Activated T-cell treated with anti-CD3 and anti-CD28 coated beads, Interleukin-2, amount 50 U/mL, for 48 hours (primary cell): ENCODE measurements at places on chromosomes 3 and 15.

GRCh38 chr3:100032243-100032642, 82.1 kb downstream of the FILIP1L start:
- no peak for DNase-seq

- peak; percentile 22 for DNase-seq
Measured at GRCh38 chr3:124492824-124493223, 237.4 kb upstream of the UMPS start.

DNA sequence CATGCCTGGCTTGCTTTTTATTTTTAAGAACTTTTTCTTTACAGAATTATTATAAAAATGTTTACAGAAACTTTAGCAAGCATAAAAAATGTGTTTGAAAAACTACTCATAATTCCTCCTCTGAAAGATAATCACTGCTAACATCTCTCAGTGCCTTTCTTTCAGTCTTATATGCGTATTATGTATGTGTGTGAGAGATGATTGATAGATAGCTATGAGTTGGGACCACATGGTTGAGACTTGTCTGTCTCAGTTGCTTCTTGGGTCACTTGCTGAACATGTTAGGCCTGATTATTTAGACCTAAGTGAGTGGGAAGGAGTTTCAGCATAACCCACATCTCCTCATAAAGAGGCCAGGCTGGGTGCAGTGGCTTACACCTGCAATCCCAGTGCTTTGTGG, 11.1 kb downstream of the MAP6D1 start:
- no peak for DNase-seq

DNA sequence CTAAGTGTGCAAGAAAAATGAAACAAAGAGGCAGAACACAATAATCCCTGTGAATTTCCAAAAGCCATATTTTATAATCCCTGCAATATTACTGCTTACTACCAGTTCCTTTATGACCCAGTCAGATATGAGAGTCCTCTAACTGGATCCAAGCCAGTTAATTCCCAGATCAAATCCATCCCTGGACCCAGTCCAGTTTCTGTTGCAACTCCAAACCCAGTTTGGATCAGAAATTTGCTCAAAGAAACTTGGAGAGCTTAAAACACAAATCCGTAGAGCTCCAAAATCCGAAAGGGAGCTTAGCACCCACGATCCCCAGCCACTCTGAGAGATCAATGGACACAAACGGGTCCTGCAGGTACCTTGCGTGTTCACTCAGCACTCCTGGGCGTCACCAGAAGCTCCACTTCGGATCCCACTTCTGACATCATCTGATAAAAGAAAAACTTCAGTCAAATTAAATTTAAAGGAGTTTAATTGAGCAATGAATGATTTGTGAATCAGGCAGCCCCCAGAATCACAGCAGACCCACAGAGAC, 32.6 kb upstream of the THUMPD3 start:
- no peak for DNase-seq

DNA sequence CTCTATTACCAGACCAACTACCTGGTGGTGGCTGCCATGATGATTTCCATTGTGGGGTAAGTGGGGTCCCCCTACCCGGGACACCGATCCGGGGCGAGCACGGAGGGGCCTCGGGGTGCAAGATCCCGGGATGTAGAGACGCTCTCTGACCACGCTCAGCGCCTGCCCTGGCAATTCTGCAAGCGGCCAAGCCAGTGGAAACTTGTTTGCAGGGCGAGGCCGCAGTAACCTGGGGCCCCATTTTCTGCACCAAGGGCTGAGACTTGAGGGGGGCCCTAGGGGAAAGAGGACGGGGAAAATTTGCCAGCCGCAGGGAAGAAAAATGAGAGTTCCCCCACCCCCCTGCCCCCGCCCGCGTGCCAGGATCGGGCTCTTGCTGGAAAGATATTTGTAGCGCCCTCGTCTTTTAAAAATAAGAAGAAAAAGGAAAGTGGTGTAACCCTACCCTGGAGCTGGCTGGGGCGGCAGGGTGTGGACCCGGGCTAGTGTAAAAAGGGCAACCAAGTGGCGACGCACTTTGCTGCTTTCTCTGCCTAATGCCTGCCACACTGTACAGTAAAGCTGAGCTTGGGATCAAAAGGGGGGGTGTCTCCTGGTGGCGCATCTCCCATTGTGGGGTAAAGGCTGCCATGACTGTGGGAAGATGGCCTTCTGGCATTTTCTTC, 563 bp downstream of the ARL6IP5 start:
- DNase-seq, result no peak

GRCh38 chr3:52866427-52866826, 30.9 kb downstream of the STIMATE start:
- no peak for DNase-seq

DNA sequence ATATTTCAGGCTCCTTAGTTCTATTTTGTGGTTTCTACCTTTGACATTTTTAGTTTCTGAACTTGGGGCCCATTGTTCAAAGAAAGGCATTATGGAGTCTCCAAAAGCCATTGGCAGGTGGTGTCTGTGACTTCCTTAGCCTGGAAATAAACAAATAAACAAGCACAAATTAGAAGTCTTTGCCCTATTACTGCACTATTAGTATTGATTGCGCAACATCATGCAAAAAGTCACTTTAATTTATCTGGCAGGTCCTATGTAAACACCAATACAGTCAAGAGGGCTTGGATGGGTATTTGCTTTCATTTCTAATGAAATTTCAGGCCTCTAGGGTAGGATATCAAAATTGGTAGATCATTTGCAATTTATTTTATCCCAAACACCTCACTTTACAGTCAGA, 85.6 kb downstream of the LPP start:
- DNase-seq, result no peak

DNA sequence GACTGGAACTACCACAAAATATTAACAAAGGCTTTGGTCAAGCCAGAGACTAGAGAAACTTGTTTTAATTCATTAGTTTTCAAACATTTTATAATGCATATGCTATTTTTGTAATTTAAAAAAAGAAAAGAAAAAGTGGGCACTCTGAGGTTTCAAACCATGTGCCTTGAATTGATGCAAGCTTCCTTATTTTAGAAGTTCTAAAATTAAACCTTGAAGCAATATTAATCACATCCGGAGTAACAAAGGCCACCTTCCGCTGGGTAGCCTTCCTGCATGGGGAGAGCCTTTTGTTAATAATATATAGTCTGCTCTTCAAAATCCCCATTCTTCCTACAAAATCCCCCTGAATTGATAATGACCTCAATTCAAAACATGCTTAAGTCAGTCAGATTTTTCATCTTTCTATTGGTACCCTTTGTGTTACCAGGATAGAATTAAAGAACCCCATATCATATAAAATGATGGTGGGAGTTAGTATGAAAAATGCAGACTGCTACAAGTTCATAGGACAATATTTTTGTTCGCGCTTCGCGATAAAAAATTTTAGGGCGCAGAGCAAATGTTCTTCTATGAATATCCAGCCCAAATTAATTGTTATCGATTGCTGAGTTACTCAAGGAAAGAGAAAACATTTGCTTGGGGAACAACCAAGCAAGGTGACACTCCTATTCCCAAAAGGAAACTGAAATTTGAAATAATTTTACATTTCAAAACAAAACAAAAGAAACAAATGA, 30.6 kb downstream of the LDHAL6B start:
- no peak for DNase-seq

DNA sequence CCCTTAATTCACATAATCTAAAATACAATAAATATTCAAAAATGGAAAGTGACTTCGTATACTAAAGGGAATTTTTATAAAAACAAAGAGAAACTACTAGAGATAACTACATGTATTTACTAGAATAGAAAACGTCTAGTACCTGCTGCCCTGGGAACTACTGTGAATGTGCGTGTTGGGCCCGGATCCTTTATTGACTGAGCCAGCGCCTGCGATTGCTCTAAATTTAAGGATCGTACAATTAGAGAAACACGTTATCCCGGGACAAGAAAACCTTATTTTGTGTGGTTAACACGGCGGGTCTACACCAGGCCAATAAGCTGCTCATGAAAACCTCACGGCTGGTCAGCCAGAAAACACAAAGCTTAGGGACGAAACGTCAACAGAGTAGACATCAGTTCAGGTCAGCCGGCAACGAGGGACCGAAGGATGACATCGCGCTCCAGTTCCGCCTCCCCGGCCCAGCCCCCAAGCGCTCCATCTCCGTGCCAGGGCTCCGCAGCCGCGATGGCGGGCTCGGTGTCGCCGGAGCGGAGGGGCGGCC, 555 bp downstream of the TM2D3 start:
- no peak for DNase-seq

- no peak for DNase-seq
Measured at GRCh38 chr3:157103280-157103679, 56.7 kb downstream of the CCNL1 start.
